ENCODE measurements at places on chromosomes 3 and 15.

- DNase-seq = no peak
These were observed 3.4 kb upstream of the OGG1 start for GRCh38 chr3:9746330-9746729.

DNA sequence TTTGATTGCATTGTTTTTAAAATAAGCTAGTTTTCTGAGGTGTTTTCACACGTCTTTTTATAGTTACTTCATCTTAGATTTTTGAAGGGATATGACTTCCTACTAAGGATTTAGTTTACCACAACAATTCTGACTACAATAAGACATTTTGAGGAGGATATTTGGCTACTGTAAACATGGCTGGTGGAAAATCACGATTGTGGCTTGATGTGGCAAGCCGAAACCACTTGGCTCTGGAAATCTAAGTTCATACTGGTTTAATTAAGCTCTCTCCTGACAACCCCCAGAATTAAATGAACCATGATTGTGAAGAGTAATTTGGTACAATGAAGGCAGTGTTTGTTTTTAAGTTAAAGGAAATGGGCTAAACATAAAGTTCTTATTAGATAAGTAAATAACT lies 30.8 kb downstream of the ST3GAL6 start:
- no peak for DNase-seq

- DNase-seq = no peak
These were observed 302.0 kb downstream of the DIPK2A start for GRCh38 chr3:144273601-144274000.

DNA sequence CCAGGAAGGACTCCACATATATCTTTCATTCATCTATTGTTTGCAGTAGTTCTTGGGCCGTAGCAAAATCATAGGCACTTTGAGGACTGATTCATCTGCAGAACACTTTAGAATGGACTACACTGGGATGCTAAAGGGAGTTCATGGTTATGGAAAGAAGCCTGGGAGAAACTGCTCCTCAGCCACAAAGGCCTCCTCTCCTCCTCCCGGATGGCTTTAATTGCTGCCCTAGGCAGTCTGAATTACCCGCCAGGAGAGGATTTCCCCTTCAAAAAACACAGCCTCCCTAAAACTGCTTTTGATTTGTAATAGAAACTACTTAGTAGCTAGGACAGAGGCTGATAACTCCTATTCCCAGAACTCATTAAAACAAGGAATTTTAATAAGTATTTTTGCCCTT lies 4.6 kb downstream of the TMEM266 start:
- no peak for DNase-seq

GRCh38 chr3:78754066-78754743 lies 1013.6 kb downstream of the ROBO1 start:
- DNase-seq = no peak

Data from stimulated activated effector memory CD8-positive, alpha-beta T cell treated with anti-CD3 and anti-CD28 coated beads, Interleukin-12 subunit alpha, Interleukin-12 subunit beta, amount 100 ng/mL, for 72 hours (primary cell).